ENCODE measurements at places on chromosomes 1 and 21.

- no peak for DNase-seq
Observed at GRCh38 chr1:201749059-201749690, 79.8 kb upstream of the IPO9 start.

GRCh38 chr1:79551321-79551720 lies 544.8 kb upstream of the ADGRL4 start:
- no peak for DNase-seq

DNA sequence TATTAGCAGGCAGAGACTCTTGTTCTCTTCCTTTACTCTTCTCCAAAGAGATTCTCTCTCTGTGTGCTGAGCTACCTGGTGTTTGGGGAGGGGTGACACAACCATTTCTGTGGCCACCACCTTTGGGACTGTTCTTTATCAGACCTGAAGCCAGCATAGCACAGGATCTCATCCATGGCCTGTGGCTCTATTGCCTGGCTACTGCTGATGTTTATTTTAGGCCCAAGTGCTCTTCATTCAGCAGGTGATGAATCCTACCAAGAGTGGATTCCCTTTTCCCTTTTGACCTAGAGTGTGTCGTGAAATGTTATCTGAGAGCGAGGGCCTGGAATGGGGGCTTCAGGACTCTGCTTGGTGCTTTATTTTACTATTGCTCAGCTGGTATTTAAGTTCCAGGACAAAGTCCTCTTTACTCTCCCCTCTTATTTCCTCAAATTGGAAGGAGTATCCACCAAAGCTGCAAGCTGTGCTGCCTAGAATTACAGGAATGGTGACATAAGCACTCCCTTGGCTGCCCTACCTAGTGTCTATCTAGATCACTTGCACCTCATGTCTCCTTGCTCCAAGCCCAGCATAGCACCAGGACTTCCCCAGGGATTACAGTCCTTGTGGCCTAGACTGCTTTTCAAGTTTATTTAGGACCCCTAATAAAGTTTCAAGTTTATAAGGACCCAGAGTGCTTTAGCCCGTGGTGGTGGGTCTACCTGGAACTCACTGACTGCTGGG lies 94.7 kb upstream of the GPR52 start:
- no peak for DNase-seq

- DNase-seq, result no peak
Observed at GRCh38 chr1:213017447-213018273, 2.0 kb upstream of the ANGEL2 start.

GRCh38 chr21:22961258-22961657 lies 1963.0 kb downstream of the NCAM2 start:
- no peak for DNase-seq

- DNase-seq, result peak; percentile 76
Observed at GRCh38 chr1:247415423-247416361, at the start of gene NLRP3. Gene NLRP3, plus strand, starts transcription at chr1:247416173. Its CDS starts 2,628 bp downstream, at chr1:247418801.

DNA sequence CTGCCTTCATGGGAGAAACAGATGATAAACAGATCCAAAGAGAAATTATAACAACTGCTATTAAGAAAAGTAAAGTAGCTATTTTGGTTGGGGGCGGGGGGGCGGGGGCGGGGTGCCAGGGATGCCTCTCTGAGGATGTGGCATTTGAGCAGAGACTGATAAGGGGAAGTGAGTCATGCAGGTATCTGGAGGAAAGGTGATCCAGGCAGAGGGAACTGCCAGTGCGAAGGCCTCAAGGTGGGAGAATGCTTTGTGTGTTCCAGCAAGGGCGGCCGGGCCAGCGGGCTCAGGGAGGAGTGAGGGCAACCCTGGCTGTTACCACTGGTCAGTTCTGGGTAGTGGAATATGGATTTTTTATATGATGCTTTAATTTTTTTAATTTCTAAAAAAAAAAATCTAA lies 7.0 kb upstream of the TNFRSF1B start:
- no peak for DNase-seq

GRCh38 chr1:152760551-152761190 lies 2.8 kb downstream of the KPRP start:
- DNase-seq, result no peak
